ENCODE measurements at places on chromosomes 6 and 20.

- DNase-seq: no peak
Measured at GRCh38 chr6:25851961-25852360, 20.1 kb upstream of the SLC17A1 start.

- no peak for DNase-seq
Measured at GRCh38 chr20:30167540-30167939, 1089.9 kb upstream of the DEFB115 start.

- DNase-seq: no peak
Measured at GRCh38 chr6:111243095-111243494, 155.8 kb downstream of the SLC16A10 start.

DNA sequence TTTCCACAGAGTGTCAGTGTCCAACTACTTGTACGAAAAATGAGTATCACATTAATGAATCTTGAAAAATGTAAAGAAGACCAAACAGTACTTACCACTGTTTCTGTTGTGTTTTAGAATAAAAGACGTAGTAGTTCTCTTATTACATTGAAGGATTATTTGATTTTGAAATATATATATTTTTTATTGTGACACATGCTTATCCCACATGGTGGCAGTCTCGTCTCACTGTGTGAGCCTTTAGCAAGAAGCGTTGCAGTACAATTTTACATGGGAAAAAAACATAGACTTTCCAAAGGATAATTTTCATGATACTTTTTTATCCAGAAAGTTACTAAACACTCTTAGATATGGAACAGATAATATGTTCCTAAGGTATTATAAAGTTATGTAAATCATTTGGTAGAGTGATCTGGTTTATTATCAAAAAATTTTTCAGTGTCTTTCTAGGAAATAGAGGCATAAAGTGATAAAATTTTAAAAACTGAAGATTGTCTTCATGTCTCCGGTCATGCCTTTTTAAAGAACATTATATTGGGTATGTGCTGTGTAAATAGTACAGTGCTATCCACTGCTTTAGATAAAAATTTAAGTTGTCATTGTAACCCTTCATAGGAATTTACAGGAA, 117.5 kb upstream of the SAMD5 start:
- DNase-seq: peak; percentile 51

GRCh38 chr6:161094955-161095354, 103.4 kb downstream of the MAP3K4 start:
- no peak for DNase-seq

- peak; percentile 97 for DNase-seq
Measured at GRCh38 chr20:48298851-48299484, 513.7 kb upstream of the SULF2 start.

DNA sequence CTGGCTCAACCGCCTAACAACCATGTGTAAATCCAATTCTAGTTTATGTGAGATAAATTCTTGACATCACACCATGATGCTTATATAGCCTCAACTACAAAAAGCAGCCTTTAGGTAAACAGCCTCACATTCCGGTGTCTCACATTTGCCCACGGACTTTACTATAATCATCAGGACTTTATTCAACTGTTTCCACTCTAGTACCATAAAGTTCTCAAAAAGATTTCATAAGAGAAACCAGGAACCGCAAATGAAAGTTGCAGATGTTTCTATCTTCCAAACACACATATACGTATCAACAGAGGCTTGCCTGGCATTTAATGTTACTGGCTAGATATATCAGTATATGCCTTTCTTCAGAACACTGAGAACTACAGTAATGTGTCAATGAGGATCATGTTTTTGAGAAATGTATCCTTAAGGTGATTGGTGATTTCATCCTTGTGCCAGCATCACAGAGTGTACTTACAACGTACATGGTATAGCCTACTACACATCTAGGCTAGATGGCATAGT, 80.0 kb downstream of the EPB41L2 start:
- DNase-seq: no peak

- DNase-seq: no peak
Measured at GRCh38 chr6:74318738-74319137, 622.7 kb downstream of the CD109 start.

- DNase-seq: no peak
Measured at GRCh38 chr20:37342231-37343177, 3.4 kb upstream of the SRC start.

- DNase-seq: no peak
Measured at GRCh38 chr6:134686071-134686470, 263.8 kb downstream of the ALDH8A1 start.

DNA sequence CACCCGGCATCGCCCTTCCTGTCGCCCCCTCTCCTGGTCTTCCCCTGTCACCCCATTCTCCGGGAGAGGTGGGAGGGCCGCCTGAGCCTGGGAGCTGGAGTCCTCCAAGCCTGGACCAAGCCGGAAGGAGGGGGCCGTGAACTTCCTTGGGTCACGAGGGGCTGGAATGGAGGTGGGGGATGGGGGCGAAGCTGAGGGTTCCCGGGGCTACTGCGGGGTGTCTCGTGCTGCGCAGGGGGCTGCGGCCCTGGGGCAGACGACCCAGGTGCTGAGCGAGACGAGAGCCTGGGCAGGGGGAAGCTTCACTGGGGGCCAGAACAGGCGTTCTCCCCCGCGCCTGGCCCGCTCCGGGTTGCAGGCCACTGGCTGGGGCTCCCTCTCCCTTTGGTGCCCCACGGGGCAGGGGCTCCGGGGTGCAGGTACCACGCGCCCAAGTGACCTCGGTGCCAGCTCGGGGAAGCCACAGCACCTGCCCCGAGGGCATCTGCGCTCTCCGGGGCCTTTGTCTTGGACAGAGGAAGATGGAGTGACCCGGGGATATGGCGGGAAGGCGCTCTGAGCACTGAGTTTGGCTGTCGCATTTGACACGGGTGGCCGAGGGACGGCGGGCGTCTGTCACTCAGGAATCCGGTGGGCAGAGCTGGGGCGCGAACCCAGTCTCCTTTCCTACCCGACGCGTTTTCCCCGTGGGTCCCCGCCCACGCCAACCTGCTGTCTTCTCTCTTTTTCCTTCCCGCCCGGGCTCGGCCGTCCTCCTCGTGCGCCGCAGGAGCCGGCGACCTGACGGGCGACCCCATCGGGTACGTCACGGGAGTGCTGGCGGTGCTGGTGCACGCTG, 1.2 kb downstream of the SLC35D3 start:
- DNase-seq: no peak

- DNase-seq: no peak
Measured at GRCh38 chr6:140285998-140286690, 911.7 kb upstream of the CITED2 start.

GRCh38 chr20:21016751-21017150, 89.4 kb downstream of the LINC00237 start:
- no peak for DNase-seq

DNA sequence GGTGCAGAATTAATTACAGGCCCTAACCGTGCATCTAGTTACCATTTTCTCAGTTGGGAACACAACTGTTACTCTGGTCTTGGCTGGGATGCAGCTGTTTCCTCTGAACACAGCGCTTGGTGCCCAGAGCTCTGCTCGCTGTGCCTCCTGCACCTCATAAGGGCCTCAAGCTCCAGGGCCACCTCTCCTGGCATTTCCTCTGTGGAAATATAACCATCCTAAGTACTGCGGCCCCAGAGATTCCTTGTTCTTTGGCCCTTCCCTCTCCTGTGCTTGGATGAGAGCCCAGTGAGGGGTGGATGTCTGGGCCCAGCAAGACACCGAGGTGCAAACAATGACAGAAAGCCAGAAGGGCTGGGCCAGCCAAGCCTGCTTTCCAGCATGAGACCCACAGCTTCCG, 169.9 kb upstream of the CST7 start:
- DNase-seq: no peak

DNA sequence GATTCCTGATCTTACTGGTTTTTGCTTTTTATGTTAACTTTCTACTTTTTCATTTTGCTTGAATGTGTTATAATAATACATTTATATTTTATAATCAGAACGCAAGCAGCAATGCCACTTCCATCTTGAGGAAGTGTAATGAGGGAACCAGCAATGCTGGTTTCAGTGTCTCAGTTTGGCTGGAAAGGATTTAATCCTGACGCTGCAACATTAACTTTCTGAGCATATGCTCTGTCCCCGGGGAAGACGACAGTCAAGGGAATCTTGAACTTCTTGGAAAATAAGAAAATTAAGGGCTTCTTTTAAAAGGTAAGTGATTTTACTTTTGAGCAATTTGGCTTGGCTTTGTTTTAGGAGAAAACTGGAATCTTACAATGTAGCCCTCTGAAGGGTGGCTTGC, 205.5 kb upstream of the AGPAT4 start:
- DNase-seq: no peak

GRCh38 chr6:12366731-12367130, 76.6 kb downstream of the EDN1 start:
- no peak for DNase-seq

DNA sequence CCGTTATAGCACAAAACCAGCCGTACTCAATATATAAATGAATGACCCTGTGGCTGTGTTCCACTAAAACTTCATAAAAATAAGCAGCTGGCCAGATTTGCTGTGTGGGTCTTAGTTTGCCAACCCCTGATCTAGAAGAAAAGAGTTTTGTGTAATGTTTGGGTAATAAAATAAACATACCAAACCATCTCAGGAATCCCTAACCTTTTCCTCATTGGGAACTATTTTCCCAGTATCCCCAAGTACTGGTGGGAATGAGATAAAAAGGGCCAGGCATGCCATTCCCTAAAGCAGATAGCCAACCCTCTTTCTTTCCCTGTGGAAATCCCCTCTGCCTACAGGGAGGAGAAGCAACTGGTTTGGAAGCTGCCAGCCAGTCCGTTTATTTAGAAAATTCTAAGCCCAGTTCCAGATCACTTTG, 169.1 kb upstream of the AKAP12 start:
- DNase-seq: peak; percentile 72

DNA sequence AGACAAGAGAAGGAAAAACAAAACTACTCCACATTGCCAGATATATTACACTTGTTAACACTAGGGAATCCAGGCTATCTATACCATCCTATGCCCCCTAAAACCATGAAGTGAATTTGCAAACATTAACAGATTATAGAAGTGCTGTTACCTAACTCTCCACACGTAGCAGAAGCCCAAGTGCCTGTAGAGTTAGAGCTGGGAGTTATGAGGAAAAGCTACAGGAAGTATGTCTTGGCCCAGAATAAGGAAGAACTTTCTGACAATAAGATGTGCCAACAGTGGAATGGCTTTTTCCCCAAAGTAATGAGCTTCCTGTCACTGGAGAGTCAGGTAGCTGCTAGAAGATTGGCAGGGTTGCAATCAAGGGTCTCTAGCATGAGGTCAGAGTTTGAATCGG, 32.5 kb downstream of the ADGRG6 start:
- no peak for DNase-seq

GRCh38 chr6:13914351-13914750, 10.4 kb upstream of the RNF182 start:
- no peak for DNase-seq

GRCh38 chr20:41068806-41069205, 40.2 kb downstream of the TOP1 start:
- DNase-seq: no peak

GRCh38 chr6:30889921-30890645, 5.8 kb downstream of the DDR1 start:
- no peak for DNase-seq

DNA sequence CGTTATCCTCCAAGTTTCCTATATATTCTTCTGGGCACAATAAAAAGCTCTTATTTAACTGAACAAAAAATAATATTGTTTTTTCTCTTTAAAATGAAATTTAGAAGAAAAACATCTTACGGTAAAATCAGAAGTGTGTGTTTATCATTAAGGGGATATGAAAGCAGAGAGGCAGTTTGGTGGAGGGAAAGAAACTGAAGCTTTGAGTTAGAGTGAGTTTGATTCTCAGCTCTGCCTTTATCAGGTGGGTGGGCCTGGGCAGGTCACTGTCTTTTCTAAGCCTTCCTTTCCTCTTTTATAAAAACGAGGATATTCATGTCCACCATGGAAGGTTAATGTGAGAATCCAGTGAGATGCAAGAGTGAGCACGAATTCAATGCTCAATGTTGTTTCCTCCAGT, 379.8 kb upstream of the CNR1 start:
- no peak for DNase-seq

- no peak for DNase-seq
Measured at GRCh38 chr6:21826023-21826422, 232.5 kb downstream of the SOX4 start.

- DNase-seq: peak; percentile 26
Measured at GRCh38 chr6:7086488-7086887, 21.3 kb upstream of the RREB1 start.

- no peak for DNase-seq
Measured at GRCh38 chr20:17659801-17660200, 22.2 kb downstream of the RRBP1 start.

GRCh38 chr6:21965953-21966539, 330.8 kb downstream of the PRL start:
- DNase-seq: no peak

- DNase-seq: no peak
Measured at GRCh38 chr6:151499551-151499950, 5.7 kb downstream of the CCDC170 start.

- no peak for DNase-seq
Measured at GRCh38 chr20:18778690-18779392, 34.7 kb upstream of the SCP2D1 start.

DNA sequence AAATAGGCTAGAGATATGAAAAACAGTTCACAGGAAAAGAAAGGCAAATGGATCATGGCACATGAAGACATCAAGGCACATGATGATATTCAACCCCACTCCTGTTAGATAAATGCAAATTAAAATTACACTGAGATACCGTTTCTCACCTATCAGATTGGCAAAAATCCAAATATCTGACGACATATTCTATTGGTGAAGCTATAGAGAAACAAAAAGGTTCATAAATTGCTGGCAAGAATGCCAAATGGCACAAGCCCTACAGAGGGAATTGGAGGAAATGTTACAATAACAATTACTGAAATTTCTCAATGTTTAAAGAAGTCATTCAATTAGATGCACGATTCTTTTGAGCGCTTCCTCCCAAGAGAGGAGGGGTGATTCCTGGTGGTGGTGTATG, 45.3 kb upstream of the DSN1 start:
- DNase-seq: no peak

GRCh38 chr20:62051546-62052255, 14.0 kb downstream of the TAF4 start:
- DNase-seq: no peak

GRCh38 chr6:167469672-167470071, 144.8 kb downstream of the TTLL2 start:
- DNase-seq: no peak

- DNase-seq: no peak
Measured at GRCh38 chr6:10451394-10451793, 36.5 kb upstream of the TFAP2A start.

Measured in fibroblast of pulmonary artery (primary cell).